ENCODE measurements at places on chromosomes 5 and 9.
A peak's percentile ranks its signal among the peaks of the same experiment; 100 is the strongest.

GRCh38 chr9:126366366-126367011 is 39.9 kb downstream of the MVB12B start:
- DNase-seq: no peak

DNA sequence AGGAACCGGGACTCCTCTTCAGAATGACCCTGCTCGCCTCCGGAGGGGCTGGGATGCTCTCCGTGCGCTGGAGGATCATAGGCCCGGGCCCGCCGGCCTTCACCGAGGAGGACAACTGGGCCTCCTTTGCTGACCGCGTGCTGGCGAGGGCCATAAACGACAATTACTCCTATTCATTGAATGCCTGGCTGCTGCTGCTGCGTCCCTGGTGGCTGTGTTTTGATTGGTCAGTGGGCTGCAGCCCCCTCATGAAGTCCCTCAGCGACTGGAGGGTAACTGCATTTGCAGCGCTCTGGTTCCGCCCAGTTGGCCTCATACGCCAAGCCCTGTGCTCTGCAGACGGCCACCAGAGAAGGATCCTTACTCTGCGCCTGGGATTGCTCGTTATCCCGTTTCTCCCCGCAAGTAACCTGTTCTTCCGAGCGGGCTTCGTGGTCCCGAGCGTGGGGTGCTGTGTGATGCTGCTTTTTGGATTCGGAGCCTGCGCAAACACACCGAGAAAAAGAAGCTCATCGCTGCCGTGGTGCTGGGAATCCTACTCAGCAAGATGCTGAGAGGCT is 16.6 kb downstream of the OR2V1 start:
- DNase-seq: no peak

DNA sequence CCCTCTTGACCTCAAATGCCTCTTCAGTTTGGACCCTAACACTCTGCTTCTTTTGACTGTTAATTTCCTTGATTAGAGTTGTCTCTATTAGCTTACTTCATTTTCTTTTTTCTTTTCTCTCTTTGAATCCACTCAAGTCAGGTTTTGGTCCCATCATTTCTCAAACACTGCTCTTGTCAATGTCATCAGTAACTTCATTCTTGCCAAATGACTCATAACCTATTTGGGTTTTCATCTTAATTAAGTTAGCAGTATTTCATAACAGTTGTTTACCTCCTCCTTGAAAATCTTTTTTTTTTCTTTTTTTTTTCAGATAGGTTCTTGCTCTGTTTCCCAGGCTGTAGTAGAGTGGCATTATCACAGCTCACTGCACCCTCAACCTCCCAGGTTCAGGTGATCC is 119.6 kb downstream of the PARP8 start:
- DNase-seq: no peak

DNA sequence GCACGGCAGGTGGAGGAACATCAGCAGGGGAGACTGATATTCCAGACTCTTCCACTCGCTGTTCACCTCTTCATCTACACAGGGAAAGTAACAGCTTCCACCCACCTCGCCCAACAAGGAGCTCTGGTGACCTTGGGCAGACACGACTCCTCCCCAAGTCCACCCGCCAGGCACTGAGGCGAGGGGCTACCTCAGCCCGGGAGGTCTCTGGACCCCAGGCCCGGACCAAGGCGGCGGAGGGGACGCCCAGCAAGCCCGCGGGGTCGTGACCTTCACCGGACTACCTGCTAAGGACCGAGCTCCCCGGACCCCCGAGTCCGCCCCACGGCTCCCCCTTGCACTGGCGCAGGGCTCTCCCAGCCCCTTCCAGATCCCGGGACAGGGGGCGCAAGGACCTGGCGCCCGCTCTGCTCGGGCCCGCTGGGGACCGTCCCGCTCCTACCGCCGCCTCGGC is 70.2 kb upstream of the LPCAT1 start:
- no peak for DNase-seq

GRCh38 chr9:27157097-27157496 is 48.1 kb downstream of the TEK start:
- DNase-seq: no peak

- no peak for DNase-seq
These were observed 112.3 kb upstream of the NR3C1 start for GRCh38 chr5:143515829-143516228.

DNA sequence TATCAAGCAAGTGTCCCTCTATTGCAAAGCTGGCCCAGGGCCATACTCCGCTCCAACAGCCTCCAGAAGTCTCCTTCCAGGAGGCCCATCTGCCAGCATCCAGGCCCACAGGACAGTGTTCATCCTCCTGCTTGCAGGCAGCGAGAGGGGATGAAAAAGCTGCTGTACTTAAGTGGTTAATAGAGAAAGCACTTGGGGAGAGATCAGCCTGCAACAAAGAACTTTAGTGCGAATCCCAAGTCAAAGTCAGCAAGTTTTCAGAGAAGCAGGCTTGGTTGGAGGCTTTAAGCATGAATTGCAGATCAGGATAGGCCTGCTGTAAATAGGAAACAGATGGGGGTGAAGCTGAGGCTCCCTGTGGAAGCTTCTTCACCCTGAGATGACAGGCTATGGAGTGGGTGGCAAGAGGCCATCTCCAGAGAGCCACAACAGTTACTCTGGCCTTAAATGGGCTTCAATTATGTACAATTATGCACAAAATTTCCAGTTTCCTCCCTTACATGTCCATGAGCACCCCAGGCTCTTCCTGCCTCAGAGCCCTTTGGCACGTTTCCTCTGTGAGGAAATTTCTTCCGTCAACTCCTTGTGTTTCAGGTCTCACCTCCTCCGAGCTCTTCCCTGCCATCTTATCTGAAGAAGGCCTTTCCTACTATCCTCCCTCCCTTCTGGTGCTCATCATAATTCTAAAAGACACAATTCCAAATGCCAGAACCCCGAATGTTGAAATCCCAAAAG is 98.0 kb upstream of the NR3C1 start:
- DNase-seq: no peak

GRCh38 chr5:16880547-16880946 is 55.5 kb downstream of the MYO10 start:
- DNase-seq: no peak

GRCh38 chr5:2155556-2155955 is 272.8 kb upstream of the IRX4 start:
- no peak for DNase-seq

DNA sequence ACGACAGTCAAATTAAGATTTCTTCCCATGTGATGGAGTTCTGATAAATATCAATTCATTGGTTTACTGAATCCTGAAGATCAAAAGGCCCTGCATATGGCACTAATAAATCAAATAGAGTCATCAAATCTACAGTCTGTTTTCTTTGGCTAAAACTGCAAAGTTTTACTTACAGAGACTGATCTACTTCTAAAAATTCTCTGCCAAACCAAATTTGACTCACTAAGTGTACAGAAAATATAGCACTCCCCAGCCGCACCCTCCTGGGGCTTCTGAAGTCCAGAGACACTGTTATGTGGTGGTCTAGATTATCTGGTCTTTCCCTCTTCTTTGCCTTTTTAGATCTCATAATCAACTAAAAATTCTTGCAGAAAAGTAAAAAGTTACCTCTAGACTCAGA is 237.7 kb downstream of the MLLT3 start:
- DNase-seq: no peak

DNA sequence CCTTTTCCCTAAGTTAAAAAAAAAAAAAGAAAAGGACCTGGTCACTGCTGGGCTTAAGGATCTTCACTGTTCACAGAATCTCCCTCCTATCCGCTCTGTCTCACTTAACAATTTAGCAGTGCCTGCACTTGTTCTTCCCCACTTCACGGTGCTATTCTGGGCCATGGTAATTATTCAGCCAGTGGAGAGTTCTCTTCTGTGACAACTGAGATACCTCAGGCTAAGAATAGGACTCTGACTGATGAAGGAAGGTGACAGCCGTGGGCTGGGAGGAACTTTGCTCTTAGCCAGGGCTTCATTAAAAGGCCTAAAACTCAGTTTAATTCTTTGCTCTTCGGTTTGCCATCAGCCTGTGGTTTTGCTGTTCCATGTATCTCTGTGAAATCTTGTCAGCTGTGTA is 51.9 kb upstream of the ENTREP1 start:
- peak; percentile 14 for DNase-seq

- no peak for DNase-seq
These were observed 64.9 kb downstream of the GOLPH3 start for GRCh38 chr5:32109236-32109635.

DNA sequence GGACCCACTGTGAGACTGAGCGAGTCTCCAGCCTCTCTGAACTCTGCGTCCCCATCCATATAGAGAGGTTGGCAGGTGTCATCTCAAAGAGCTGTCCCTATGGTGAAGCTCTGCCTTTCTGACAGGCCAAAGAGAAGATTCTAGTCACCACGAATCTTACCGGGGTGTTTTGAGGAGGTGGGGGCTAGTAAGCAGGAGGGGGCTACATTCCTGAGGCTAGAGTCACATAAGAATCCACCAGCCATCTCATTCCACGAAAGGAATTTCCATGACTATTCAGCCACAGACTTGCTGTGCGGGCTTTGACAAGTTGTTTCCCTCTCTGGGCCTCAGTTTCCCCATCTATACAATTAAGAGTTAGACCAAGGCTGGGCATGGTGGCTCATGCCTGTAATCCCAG is 16.3 kb downstream of the PDGFRB start:
- no peak for DNase-seq

- DNase-seq: no peak
These were observed 118.2 kb downstream of the ADAMTS6 start for GRCh38 chr5:65363499-65363898.

DNA sequence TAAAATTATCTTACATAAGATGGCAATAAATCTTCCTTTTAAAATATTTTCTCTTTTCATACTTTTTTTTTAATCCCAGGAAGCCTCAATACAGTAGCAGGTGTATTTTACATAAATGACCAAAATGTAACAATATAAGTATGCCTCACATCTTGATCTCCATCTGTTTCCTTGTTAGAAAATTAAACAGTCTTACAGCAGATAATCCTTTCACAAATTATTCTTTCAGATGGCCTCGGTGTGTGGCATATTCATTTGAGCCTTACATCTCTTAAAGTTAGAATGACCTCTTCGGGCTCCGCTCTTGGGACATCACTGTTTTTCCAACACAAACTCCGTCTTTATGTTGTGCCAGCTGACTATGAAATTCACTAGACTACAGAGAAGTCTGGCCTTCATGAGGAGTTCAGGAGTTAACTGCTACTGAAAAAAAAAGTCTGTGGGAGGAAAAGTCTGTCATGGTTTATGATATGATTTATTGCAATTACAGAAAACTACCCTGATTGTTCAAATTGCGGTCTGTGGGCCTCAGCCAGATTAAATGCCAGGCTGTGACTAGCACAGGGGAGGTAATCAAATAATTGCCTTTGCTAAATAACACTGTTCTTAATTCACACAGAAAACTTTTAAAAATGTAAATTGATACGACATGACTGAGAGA is 292.9 kb upstream of the PUM3 start:
- DNase-seq: no peak

GRCh38 chr9:101639785-101640665 is 45.3 kb upstream of the PPP3R2 start:
- DNase-seq: no peak

GRCh38 chr5:126659805-126660482 is 59.2 kb downstream of the PHAX start:
- DNase-seq: peak; percentile 10

DNA sequence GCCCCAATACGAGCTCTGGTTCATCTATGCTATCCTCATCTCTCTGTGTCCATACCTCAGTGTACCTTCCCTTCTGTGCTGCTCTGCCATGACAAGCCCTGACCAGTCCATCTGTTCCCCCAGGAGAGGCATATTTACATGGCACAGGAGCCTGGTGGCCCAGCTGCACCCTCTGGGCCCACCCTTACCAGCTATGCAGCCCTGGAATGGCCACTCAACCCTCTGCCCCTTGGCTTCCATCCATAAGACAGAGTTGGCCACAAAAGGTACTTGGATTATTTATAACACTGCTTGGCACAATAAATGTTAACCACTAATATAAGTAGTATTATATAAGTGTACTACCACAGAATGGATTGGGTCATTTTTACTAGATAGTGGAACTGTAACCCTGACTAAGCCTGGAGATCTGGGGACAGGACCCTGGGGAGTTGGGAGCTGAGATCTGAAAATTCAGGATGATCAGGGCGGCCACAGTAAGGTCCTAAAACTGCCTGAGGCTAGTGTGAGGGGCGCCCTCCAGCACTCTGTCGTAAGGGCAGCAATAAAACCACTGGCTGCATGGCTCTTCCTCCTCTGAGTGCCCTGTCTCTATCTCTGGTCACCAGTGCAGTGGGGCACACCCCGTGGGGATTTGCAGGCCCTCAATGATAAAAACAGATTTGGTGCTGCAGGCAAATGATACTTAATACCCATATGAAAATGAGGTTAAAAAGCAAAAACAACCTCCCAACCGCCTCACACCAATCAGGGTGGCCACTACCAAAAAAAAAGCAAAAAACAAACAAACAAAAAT is 65.8 kb downstream of the SEMA4D start:
- DNase-seq: no peak

DNA sequence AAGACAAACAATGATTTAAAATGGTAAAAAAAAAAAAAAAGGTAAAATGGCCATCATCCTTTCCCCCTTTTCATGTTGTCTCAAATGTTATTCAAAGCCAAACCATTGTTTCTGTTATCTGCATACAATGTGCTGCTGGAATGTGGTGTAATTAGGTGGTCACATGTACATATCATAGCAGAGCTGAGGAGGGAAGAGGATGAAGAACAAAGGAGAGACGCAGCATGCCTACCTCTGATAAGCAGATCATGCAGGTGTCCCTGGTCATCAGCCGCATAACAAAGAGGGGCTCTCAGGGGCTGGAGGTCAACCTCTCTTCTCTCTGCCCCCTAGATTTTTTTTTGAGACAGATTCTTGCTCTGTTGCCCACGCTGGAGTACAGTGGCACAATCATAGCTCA is 141.0 kb downstream of the CARTPT start:
- DNase-seq: no peak

DNA sequence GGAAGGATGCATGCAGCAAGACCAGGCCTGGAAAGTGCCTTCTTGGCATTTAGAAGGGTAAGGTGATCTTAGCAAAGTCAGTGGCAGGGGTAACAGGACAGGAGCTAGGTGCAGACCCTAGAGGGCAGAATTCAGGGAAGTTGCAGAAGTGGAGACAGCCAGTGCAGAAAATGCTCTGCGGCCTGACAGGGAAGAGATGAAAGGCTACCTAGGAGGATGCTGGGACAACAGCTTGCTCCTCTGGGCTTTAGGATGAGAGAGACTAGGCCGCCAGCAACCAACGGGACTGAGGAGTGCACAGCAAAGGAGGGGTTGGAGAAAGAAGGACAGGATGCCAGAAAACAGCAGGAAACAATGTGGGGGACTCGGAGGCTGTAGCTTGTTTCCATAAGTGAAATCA is 219.9 kb downstream of the FSTL4 start:
- no peak for DNase-seq

All from RPMI8226 (cell line).